DMS153 (cell line): ENCODE measurements at places on chromosomes 1 and 21.

DNA sequence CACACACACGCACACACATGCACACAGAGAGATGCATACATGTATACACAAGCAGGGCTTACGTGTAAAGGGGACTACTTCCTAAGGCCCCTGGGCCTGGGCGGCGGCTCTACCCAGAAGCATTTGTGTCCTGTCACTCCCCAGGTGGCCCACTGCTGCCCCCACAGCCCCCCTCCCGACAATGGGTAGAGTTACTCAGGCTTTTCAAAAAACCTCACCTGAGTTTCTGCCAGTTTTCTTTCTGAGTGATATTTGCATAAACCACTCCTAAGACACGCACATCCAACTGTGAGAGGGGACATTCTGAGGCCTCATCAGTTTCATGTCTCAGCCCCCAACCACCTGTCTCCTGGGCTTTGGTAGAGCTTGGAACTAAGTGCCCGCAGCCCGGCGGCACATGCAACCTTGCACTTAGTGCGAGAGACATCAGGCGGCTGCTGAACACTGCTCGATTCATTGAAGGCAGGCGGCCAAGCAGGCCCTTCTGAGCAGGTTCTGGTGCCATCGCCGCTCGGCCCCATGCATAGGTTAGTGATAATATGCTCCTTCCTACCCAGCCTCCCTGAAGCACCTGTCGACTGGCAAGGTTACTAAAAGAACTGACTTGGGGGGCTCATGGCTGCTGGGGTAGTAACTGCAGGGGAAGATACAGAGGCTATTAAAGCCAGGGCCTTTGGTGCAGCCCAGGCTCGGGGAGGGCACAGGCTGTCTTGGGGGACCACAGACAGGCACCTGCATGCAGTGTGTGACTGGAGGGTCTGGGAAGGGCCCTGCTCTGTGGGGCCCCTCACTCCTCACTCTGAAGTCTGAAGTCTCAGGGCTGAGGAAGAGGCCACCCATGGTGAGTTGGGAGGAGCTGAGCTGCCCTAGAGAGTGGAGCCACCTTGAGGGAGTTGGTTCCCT is 364.2 kb upstream of the VAMP3 start:
- no peak for DNase-seq

GRCh38 chr1:38997901-38998190 is 6.8 kb downstream of the AKIRIN1 start:
- DNase-seq, result no peak

DNA sequence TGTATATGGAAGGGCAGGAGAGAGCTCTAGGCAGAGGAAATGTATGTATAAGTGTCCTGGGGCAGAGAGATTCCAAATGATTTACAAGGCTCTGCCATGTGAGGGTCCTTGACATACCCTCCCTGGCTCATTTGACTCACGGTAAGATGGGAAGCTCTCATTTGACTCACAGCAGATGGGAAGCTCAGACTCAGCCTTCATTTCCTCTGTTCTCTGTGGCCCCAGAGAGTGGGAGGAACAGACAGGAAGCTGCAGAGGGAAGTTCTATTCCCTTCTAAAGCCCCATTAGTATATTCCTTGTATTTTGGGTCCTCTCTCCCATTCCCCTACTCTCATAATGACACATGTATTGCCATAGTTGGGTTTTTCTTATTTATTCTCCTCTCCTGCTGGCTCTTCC is 44.9 kb downstream of the FOXD2 start:
- DNase-seq, result no peak

- no peak for DNase-seq
These were observed 42.6 kb upstream of the RALGPS2 start for GRCh38 chr1:178682429-178682828.

GRCh38 chr1:186429017-186429416 is 31.9 kb downstream of the PDC start:
- no peak for DNase-seq

DNA sequence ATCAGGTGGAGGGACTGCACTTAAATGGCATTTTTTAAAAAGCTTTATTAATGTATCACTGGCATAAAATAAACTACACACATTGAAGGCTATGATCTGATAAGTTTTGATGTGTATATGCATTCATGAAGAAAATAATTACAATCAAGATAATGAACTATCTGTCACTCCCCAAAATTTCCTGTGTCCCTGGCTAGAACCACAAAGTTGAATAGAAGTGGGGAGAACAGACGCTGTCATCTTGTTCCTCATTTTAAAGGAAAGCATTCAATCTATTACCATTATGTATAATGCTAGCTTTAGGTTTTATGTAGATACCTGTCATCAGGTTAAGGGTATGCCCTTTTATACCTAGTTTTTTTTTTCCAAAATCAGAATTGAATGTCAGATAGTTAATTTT is 38.1 kb upstream of the C1orf87 start:
- DNase-seq, result no peak

DNA sequence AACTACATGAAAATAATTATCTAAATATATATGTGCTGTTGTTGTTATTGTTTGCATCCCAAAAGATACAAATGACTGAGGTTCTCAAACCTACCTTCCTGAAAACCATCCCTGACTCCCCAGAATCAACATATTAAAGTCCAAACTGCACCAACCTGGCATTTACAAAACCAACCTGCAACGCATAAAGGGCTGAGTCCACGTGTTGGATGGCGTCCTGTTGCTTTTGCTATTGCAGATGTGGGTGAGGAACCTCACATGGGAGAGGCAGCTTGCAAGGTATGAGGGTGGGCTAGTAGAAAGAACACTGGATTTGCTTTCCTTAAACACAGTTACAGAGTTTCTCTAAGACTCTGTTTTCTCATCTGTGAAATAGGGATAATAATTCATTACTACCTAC is 1.5 kb upstream of the C8B start:
- DNase-seq, result no peak

DNA sequence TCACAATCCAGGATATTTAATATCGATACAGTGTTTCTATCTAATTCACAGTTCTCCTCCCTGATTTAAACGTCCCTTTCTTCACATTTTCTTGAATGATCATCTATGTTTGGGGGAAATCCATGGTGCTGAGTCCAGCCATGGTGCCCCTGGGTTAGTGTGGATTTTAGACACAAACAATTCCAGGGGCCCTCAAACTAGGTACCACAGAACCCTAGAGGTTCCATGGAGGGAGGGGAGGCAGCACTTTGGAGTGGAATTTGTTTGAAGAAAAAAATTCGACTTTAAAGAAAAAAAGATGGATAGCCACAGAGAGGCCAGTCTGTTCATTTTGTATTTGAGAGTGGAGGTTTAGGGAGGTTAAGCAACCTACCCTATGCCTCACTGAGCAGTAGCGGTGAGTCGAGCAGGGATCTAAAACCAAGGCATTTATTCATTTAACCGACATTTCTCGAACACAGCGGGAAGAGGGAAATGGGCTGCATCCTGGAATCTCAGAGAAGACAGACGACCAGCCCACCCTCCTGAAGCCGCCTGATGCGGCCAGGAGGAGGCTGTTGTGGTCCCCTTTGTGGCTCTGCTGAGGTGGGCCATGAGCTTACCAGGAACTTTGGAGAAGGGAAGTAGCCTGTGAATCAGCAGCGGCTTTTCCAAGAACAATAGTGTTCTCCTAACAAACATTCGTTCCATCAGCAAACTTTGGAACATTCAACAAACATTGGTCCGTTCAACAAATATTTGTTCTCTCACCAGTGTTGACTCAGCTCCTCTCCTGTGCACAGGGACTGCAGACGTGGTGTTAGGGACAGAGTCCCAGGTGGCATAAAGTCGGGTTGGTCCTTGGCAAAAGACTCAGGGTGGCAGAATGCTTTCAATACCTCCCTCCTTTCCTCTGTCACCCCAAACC is 103.5 kb upstream of the ZBTB40 start:
- DNase-seq, result peak; percentile 60

- DNase-seq, result no peak
These were observed 1.6 kb upstream of the IER5 start for GRCh38 chr1:181086926-181087325.

DNA sequence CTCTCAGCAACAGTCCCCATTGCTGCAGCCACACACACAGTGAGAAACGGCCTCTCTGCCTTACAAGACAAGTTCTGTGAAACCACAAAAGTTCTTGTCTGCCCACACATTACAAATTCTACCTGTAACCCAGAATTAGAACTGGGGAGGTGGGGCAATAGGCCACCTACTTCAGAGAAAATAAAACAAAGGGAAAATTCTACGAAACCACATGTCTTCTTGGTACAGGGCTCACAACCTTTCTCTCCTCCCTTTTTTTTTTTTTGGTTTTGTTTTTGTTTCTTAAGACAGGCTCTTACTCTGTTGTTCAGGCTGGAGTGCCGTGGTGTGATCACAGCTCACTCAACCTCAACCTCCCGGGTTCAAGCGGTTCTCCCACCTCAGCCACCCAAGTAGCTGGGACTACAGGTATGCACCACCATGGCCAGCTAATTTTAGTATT is 30.2 kb downstream of the LPAR3 start:
- no peak for DNase-seq

DNA sequence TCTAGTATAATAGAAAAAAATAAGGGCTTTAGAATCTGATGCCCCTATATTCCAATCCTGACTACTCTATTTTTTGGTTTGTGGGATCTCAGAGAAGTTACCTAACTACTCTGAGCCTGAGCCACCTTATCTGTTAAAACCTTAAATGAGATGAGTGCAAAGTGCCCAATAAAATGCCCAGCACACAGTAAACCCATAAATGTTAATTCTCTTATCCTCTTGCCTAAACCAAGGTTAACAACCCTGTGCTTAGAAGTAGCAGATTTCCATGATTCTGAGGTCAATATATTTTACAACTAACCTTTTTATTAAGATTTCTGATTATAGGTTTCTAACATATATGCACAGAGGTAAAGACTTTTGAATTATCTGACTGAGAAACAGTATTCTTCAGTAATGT is 35.8 kb downstream of the DOCK7 start:
- no peak for DNase-seq

DNA sequence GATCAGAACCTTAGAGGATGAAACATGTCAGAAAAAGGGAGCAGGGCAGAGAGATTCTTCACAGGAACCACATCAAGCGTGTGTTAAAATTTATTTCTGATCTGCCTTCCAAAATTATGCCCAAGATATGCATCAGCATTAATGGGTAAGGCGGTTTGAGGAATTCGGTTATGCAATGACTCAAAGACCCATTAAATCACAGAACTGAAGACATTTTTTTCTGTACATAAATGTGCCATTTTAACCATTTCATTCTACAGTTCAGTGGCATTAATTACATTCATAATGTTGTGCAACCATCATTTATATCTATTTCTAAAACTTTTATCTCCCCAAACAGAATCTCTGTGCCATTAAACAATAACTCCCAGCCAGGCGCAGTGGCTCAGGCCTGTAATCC is 43.4 kb downstream of the CNST start:
- no peak for DNase-seq

DNA sequence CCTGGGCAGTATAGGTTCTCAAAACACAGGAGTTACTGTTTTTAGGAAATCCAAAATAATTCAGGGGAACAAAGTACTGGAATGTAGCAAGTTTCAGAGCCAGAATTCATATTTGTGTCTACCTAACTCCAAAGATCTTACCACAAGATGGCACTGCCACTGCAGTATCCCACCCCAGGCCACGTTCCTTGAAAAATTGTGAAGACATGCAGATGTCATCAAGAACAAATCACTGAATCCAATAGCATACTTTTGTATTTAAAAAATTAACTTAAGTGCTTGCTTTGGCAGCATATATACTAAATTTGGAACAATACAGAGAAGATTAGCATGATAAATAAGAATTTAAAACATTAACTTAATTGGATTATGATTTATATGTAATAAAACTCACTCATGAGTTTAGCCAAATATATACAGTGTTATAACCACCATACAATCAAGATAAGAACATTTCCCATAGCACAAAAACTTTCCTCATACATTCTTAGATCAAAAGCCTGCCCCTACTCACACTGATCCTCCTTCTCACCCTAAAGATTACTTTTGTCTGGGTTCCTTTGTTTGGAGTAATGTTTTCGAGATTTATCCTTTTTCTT is 209.9 kb downstream of the FAF1 start:
- no peak for DNase-seq

DNA sequence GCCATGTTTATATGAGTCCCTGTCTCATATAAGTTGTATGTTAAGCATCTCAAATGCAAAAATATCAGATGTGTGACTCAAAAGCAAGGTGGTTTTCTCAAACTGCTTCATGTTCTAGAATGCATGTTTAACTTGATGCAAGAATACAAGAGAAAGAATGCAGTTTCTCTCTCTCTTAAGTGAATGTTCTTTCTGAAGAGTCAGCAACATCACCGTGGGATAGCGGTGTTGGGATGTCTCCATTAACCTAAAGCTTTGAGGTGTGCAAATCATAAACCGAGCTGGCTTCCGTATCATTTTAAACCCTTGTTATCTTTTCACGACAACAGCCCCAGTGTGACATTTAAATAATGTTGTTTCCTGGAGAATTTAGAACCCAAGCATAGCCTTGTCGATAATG is 48.4 kb upstream of the TARBP1 start:
- DNase-seq, result no peak

- DNase-seq, result no peak
These were observed at the start of gene CCDC190 for GRCh38 chr1:162861101-162861500. CCDC190 (minus strand) TSS chr1:162861175; CDS start chr1:162859646, 1,529 bp downstream.

GRCh38 chr21:36615274-36615964 is 83.5 kb upstream of the SIM2 start:
- DNase-seq, result no peak

DNA sequence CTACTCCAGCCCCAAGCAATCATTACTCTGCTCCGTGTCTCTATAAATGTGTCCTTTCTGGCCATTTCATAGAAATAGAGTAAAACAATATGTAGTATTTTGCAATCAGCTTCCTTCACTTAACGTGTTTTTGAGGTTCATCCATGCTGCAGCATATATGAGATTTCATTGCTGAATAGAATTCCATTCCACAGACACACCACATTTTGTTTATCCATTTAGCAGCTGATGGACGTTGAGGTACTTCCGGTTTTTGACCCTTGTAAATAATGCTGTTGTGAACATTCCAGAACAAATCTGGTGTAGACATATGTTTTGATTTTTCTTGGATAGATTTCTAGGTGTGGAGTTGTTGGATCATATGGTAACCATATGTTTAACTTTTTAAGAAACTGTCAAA is 30.7 kb downstream of the ADAM30 start:
- DNase-seq, result no peak

DNA sequence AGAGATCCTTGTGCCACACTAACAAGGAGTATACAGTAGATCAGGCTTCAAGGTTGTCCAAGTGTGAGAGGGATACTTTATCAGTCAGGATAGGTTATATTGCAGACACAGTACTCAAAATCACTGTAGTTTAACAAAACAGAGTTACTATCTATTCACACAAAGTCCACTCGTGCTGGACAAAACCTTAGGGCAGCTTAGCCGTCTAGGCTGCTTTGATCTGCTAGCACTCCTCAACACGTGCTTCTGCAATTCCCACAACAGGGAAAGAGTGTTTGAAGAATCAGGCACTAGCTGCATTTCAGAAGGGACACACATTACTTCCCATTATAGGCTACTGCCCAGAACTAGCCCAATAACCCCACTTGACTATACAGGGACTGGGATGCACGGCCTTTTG is 39.5 kb downstream of the MEF2D start:
- DNase-seq, result no peak

GRCh38 chr21:41562101-41563000 is 54.4 kb upstream of the TMPRSS2 start:
- DNase-seq, result no peak

- no peak for DNase-seq
These were observed 22.1 kb downstream of the PRRC2C start for GRCh38 chr1:171507435-171507834.
